ENCODE measurements at places on chromosomes 5 and 9. TPM values are rescaled to one million over a fixed set of nuclear protein-coding genes. Genes with fewer than 3 reads are reported as not detected.

The PTGDS gene
- total RNA-seq, result 0.26 TPM

DNA sequence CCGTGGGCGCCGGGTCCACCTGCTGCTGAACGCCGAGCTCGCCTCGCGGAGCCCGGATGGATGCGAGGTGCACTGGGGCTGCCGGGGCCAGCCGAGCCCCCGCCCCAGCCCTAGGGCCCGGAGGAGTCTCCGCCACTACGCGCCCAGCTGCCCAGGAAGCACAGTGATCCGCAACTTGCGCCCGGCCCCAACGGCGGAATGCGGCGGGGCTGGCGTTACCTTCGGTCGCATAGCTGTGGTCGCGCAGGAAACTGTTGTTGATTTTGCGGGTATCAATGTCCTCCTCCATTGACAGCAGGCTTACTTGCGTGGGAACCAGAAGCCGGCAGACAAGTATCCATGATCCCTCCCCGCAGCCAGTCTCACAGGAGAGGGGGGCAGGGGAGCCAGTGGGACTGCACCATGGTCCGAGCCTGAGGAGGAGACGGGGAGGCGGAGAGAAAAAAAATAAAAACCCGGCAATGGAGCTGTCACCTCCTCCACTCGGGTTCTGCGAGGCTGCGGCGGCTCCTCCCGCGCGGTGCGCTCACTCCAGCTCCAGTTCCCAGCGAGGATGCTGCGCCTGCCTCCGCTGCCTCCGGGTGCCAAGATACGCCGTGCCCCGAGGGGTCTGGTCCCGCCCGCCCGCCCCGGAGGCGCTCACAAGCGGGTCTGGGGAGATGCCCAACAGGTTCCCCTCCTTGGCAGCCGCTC is 628 bp downstream of the PPP2R2B start:
- no peak for DNase-seq

GRCh38 chr5:37777432-37778130 is 62.3 kb downstream of the GDNF start:
- no peak for DNase-seq

DNA sequence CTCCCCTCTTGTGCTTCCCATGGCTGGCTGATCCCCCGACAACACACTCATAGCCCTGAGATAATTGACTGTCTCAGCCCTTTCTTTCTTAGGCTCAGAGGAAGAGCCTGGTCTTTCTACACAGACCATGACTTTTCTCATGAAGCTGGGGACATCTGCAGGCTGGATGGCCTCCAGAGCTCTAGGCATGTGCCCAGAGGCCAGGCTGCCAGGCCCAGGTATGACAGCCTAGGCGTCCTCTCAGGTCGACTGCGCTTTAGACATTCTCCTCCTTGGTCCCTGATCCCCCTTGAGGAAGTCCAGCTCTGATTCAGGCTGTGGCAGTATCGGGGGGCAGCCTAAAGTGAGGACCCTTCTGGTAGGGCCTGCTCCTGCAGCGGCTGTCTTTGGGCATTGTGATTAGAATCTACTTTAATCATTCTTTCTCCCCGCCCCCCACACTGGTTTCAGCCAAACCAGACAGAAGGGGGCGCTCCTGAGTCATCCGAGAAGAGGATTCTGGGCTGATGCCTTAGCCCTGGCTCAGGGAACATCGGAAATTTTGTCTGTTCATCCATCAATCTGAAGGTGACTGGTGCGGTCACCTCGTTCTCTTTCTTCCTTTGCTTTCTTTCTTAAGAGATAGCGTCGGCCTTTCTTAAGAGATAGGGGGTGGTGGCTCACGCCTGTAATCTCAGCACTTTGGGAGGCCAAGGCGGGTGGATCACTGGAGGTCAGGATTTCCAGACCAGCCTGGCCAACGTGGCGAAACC is 66.5 kb upstream of the HSPA9 start:
- peak; percentile 43 for DNase-seq

- peak; percentile 2 for DNase-seq
These were observed 208.8 kb downstream of the SAXO1 start for GRCh38 chr9:18824095-18824666.

DNA sequence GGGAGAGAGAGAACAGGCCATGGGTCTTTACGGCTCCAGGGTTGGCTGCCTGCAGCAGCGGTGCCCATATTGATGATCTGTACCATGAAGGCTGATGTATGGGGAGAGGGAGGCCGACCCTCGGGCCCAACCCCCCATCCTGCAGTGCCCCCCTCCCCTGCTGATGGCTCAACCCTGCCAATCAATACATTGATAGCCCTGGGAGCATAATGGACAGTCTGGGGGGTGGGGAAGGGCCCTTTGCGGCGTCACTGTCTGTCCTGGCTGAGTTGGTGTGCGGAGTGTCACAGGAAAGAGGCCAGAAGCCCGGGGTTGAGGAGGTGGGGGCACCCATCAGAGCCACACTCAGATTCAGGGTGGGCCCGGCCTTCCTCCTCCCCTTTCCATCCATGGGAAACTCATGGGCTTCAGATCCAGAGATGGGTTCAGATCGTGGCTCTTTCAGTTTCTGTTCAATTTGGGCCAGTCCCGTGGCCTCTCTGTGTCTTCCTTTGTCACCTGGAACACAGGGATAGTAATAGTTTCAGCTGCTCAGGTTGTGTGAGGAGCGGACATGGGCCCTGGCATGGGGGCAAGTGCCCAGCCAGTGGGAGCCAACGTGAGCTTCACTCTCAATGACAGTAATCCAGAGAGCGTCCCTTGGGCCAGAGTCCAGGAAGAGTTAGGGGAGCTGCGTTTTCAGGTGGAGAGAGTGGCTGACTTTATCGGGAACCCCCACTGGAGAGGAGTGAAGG is 9.5 kb downstream of the FGF18 start:
- DNase-seq, result no peak

- no peak for DNase-seq
These were observed 182.2 kb downstream of the MCTP1 start for GRCh38 chr5:95102687-95103086.

GRCh38 chr9:81588148-81588871 is 101.0 kb downstream of the TLE1 start:
- peak; percentile 92 for DNase-seq

GRCh38 chr5:118228489-118228888 is 759.9 kb downstream of the DTWD2 start:
- DNase-seq, result peak; percentile 5

DNA sequence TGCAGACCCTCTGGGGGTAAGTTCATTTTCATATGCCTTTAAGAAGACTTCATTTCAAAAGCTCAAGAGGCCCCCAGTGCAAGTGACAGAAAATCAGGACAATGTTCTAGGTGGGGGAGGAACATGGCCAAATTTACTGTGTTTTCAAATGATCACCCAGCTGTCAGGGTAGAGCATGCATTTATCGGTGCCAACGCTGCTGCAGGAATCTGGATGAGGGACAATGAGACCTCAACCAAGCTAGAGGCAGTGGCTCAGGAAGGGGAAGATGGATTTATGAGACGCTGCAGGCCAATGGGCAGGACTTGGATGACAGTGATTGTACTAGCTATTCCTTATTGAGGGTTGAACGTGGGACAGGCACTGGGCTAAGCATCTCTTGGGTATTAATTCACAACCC is 278.4 kb downstream of the ASTN2 start:
- DNase-seq, result no peak

All from bronchial epithelial cell (primary cell).